ENCODE measurements at places on chromosomes 13 and 19.

DNA sequence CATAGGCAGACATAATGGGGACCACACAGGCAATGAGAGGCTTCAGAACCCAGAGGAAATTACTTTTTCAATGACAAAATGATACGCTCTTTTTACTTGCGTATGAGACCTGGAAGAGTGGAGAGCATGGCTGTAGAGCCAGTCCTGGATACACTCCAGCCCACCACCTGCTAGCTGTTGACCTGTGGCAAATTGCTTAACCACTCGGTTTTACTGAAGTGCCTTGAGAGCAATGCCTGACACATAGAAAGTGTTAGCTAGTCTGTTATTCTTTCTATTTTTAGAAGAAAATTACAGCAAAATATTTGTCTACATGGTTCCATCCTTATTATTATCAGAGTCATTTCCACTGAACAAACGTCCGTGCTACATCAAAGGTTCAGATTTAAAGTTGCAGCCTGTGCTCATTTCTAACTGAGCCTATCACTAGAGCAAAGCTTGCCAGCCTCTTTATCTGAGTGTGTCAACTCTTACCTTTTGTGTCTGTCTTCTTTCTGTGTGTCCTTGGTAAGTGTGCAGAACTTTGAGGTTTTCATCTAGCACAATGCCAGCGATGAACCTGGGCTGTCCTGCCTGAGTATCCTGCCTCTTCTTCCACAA is 9.6 kb upstream of the GPR183 start:
- DNase-seq, result no peak

- DNase-seq, result no peak
Measured at GRCh38 chr13:50033725-50034124, 18.5 kb downstream of the KCNRG start.

DNA sequence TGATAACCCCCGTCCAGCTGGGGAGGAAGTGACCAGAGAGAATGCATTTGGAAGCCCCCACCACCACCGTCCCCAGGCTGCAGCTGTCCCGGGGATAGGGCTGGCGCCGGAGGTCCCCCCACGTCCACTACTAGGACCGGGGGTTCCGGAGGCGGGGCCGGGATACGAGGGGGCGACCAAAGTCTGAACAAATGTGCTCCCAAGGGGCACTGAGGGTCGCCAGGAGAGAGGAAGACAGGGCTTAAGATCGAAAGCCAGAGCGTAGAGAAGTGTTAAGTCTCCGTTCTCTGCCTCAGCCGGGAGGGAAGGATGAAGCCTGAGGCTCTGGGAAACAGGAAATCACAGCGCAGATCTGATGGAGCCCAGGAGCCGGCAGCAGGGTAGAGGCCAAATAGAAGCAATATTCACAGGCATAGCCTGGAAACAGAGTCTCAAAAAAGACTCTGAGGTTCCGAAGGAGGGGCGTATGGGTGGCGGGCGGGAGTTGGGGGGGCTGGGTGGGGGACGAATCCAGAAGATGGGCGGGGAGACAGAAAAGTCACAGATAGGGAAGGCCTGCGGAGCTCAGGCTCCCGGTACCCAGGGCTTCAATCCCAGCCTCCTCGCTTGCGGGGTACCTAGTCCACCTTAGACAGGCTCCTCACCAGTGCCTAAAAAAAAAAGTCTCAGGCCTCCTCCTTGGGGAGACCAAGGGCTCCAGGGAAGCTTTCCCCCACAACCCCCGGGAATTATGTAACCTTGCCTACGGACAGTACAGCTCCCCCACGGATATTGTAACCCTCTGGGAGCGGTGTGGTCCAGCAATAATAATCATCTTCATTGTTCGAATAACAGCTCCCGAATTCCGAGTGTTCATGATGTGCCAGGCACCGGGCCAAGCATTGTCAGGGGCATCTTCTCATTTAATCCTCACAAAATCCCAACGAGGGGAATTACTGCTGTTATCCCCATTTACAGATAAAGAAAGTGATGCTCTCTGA is 1.1 kb upstream of the ERF start:
- no peak for DNase-seq

- no peak for DNase-seq
Measured at GRCh38 chr13:113843864-113844556, 19.9 kb downstream of the GAS6 start.

DNA sequence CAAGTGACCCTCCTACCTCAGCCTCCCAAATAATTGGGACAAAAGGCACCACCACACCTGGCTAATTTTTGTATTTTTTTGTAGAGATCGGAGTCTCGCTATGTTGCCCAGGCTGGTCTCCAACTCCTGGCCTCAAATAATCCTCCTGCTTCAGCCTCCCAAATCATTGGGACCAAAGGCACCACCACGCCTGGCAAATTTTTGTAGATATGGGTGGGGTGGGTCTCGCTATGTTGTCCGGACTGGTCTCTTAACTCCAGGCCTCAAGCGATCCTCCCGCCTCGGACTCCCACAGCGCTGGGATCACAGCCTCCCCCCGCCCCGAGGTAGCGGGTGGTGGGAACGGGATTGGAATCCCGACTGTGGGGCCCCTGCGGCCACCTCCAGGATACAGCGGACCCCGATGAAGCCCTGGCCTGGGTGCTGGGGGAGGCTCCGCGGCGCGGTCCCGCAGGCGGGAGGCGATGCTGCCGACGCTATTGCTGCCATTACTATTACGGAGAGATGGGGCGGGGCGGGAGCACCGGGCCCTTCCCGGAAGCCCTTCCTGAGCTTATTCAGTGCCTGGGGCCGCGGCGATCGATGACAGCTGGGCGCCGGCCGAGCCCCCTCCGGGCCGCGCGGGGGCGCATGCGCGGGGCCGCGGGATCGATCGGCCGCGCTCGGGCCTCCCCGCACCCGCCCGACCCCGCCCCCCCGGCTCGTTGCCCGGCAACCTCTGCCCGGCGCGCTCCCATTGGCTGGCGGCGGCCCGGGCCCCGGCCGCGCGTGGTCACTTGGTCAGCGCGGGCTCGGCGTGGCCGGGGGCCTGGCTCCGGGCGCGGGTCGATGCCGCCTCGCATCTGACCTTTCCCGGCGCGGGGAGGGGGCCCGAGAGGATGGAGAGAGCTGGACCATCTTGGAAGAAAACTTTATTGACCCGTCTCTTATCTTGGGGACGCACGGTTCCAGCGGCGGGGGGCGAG is 27.9 kb upstream of the ONECUT3 start:
- peak; percentile 14 for DNase-seq

DNA sequence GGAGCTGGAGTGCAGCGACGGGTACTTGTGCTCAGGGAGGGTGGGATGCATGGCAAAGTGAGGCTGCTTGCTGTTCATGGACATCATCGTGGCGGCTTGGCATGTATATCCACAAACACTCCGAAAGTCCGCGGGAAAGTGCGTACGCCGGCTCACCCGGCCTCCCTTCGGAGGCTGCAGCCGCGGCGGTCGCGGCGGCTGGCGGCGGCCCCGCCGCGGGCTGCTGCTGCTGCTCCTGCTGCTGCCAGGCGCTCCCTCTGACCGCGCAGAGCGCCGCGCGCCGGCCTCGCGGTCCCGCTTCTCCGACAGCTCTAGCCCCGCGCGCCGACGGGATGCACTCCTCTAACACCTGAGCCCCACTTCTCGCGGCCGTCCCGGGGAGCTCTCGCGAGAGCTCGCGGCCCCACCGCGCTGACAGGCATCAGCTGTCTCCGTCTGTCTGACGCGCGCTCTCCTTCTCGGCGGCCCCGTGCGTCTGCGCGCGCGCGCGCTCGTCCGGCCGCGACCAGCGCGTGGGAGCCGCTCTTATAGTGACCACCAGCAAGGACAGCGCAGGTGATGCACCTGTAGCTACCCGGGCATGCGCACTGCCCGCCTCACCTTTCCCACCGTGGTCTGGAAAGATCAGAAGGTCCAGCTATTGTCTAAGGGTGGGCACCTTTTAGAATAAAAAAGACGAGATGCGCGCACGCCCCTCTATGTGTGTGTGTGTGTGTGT is at the start of gene POU4F1:
TSS of gene POU4F1 (minus strand) at position 313 of the 718 bp plus-strand sequence. CDS start at position 87, 226 bp downstream.
- peak; percentile 50 for DNase-seq

DNA sequence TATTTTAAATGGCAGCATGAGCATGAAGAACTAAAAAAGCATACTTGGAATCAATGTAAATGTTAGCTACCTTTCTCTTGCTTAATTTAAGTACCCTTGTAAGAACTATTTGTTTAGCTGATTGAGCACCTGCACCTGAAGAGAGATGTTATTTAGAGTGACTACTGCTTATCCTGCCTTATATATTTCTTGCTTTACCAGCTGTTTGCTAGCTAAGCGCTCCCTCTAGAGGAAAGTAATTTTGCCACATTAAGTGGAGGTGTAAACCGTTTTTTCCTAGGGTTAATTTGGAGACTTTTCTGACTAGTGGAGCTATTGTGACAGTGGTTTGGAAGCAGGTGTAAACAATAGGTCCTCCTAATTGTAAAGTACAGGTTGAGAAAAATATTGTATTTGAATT is 19.4 kb upstream of the PSG2 start:
- DNase-seq, result no peak

DNA sequence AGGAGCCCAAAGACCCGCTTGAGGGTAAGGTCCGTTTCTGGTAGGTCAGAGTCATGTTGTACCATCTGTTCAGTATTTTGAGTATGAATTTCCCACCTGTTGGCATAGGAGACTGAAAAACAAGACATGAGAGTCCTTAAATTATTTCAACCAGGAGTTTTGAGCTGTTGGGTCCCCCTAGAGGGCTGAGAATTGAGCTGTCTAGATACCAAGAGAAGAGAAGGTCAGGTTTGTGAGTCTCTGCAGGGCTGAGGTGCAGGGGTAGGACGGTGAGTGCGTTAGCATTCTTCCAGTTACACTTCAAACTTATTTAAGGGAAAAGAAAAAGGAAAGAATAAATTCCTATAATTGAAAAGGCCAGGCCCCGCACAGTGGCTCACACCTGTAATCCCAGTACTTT is 5.0 kb downstream of the CBLC start:
- no peak for DNase-seq

GRCh38 chr13:51004111-51004865 is 94.7 kb downstream of the RNASEH2B start:
- no peak for DNase-seq

DNA sequence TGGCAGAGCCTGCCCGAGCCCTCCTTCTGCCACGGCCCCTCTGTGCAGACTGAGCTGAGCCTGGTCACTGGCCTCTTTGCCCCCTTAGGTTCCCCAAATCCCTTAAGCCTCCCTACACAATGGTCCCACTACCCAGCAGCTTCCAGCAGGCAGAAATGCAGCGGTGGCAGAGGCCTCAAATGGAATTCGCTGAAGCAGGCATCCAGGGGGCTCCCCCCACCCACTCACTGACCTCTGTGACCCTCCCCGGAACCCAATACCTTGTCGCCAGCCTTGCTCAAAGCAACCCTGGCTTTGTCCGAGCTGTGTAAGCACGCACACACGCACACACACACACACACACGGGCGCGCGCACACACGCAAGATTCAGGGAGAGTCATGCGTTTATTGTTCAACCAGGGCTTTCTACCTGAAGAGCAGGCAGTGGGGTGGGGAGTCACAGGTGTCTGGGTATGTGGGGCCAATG is at the start of gene LIM2:
TSS of gene LIM2 (minus strand) at position 51 of the 466 bp plus-strand sequence. CDS start 531 bp downstream, outside the sequence.
- no peak for DNase-seq

GRCh38 chr19:9040131-9040530 is 29.9 kb upstream of the MUC16 start:
- DNase-seq, result no peak

DNA sequence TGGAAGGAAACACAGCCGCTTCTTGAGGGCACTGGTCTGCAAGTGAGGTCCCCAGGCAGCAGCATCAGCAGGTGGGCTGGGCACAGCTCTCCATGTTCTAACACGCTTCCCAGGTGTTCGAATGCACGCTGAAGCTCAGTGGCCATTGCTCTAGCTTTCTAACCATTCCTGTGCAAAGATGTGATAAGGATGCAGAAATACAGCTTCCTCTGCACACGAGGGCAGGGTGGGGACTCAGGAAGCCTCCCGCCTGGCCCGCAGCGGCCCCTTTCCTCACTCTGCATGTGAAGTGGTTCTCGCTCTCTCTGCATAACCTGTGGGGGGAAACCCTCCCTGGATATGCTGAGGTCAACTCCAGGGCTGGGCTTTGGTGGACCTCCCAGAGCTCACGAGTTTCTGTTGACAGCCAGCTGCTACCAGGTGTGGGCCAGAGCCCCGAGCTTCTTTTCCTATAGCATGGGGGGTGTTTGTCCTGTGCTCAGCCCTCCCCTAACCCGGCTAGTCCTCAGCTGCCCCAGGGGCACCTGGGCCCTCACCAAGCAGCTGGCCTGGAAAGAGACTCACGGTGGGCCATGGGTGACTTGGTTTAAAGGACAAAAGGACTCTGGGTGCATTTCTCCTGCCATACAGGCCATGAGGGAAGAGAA is 168.2 kb downstream of the TEX29 start:
- no peak for DNase-seq

DNA sequence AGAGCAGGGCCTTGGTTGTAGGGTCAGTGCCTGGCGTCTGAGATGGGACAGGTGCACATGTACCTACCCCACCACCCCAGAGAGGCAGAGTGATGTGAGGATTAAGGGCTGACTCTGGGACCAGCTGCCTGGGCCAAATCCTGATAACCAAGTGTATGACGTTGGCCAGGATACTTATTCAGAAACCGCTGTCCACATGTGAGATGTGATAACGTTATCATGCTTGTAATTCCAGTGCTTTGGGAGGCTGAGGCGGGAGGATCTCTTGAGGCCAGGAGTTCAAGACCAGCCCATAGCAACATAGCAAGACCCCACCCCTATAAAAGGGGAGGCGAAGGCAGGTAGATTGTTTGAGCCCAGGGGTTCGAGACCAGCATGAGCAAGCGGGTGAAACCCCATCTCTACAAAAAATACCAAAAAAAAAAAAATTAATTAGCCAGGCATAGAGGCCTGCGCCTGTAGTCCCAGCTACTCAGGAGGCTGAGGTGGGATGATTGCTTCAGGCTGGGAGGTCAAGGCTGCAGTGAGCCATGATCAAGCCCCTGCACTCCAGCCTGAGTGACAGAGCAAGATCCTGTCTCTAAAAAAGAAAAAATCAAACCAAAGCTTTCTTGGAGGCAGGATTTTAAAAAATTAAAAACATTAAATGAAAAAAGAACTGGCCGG is 10.0 kb downstream of the ADGRE5 start:
- DNase-seq, result no peak

DNA sequence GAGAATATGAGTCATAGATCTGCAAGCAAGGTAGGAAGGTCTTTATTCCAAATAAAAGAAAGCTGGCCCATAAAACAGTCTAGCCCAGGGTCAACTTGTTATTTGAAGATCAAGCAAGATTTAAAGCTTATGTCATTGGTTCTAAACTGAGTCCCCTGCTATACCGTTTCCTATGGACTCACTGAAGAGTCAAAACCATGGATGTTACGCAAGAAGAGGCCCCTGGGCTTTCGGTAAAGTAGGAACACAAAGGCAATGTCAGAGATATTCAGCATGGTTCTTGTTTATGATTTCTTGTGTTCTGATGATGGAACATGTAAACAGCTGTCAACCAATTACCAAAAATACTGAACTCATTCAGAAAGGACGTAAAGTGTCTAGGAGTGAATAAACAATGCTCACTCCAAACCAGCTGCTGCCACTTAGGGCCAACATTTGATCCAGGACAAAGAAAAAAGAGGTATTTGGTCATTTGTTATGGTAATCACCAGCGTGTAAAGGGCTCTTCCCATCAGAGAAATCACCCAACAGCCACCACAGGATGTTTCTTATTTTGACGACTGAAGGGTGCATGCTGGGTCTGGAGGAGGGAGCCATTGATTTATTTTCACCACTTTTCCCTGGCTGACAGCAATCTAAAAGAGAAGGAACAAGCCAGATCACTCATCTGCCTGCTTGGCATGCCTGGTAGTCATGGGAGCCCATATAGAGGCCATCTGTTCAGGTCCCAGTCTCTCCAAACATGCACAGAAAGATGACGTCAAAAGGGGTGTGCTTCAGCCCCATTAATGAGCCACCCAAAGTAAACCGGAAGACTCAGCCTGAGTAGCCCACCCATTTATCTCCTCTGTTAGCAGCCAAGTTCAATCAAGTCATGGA is 68.3 kb downstream of the FGF14 start:
- no peak for DNase-seq

Data from activated T-cell treated with anti-CD3 and anti-CD28 coated beads, Interleukin-2, amount 50 U/mL, for 4 hours (primary cell).